Retina (tissue), 1 donor: ENCODE measurements at places on chromosomes 11 and 22.

- no peak for DNase-seq
Observed at GRCh38 chr22:32555581-32555980, 81.0 kb downstream of the FBXO7 start.

GRCh38 chr11:19677381-19678080 lies 35.1 kb upstream of the NAV2 start:
- DNase-seq = no peak

GRCh38 chr11:81237139-81237538 lies 1496.5 kb downstream of the FAM181B start:
- peak; percentile 53 for DNase-seq

DNA sequence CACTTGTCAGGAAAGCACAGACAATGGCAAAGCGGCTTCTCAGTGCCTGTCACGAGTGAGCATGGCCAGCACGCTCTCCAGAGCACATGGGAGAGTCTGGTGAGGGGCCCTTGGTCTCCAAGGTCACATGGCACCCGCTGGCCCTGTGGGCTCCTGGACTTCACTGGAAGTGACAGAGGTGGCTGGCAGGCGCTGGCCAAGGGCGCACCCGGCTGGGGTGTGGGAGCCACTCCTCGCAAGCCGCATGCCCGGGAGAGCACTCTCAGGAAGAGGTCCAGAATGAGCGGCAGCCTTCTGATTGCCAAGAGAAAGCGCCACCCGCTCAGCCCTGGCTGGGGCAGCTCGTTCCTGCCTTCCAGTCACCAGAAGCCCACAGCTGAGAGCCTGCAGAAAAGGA lies 17.1 kb upstream of the MOB2 start:
- DNase-seq = no peak

GRCh38 chr11:19259487-19260345 lies 19.0 kb upstream of the E2F8 start:
- DNase-seq = peak; percentile 77

- no peak for DNase-seq
Observed at GRCh38 chr11:35413598-35413997, 5.8 kb downstream of the SLC1A2 start.

DNA sequence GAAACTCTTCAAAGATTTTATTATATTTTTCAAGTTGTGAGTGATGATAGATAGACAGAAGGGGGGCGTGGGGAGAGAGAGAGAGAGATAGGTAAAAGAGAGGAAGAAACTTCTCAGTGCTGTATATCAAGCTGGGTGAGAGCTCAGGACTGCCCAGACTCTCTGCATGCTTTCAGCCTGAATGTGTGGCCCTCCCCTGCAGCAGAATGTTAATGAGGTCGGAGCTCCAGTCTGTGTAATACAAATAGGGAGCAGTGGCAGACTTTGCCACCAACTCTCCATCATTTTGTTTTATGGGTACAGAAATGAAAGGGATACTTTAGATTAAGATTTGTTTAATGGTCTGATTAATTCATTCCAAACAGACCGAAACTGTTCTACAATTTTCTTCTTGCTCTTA lies 752.8 kb downstream of the OPCML start:
- no peak for DNase-seq

GRCh38 chr11:128757886-128758612 lies 64.2 kb downstream of the FLI1 start:
- no peak for DNase-seq

DNA sequence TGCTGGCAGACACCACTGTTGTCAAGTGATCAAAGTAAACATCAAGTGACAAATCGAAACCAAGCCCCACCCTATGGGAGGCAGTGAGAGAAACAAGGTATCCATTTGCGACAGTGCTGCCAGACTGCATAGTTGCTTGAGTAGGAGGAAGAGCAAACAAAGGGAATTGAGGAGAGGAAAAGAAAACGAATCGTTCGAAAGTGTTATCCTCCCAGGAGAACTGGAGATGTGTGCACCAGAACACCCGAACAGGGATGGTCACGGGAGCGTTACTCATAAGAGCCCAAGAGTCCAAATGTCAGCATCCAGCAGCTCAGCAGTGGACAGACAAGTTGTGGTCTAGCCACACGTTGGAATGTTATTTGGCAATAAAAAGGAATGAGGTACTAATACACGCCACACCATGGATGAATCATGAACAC lies 58.4 kb upstream of the NUP50 start:
- no peak for DNase-seq

GRCh38 chr11:100442017-100442416 lies 245.1 kb upstream of the ARHGAP42 start:
- DNase-seq = no peak

DNA sequence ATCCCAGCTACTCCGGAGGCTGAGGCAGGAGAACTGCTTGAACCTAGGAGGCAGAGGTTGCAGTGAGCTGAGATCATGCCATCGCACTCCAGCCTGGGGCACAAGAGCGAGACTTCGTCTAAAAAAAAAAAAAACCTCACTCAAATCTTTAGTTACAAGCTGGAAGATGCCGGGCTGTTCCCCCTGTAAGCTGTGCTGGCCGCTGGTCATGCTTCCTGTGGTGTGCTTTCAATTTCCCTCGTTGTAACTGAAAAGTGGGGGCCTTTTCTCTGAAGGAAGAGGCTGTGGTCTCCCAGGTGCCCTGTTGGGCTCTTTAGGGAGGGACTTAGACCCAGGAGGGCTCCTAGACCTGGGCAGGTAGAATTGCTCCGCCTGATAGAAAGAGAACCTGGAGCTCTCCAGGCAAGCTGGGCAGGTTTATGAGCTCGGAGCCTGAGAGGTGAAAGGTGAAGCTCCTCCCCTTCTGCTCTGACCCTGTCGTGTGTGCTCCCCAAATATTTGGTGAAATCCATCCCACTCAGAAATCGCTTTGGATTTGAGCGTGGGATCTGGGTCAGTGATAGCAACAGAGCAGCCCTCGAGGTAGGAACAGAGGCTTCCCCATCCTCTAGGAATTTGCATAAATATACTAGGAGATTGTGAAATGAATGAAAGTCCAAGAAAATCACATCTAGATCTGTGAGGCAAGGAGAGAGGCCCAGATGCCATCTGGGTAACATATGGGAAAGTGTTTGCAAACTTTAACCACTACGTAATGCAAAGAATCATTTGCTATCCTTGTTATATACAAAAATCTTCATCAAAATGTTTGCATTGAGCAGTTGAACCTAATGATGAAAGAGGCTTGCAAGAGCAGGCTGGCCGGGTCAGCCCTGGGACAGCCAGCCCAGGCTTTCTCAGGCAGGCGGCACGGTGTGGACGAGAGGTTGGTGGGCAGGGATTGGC lies 154.3 kb downstream of the FBXO7 start:
- DNase-seq = no peak

- no peak for DNase-seq
Observed at GRCh38 chr11:121482231-121483129, 29.7 kb upstream of the SORL1-AS1 start.

GRCh38 chr11:74746868-74747267 lies 1.8 kb upstream of the RNF169 start:
- no peak for DNase-seq

- no peak for DNase-seq
Observed at GRCh38 chr11:46414466-46414796, 22.9 kb upstream of the CHRM4 start.

DNA sequence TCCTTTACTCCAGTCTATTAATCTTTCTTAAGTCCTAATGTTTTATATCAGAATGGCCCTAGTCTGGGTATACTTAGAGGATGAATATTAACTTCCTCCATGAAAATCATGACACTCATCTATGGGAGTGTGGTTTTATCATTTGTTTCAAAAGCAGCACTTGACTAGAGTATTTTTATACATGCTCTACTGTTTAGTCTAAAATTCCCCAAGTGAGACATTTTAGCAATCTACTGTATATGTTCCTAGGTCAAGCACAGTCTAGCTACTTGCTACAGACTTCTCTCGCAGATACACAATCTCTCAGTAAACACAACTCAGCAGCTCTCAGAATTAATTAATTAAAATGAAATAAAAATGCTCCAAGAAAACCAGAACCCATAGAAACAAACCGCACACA lies 2.9 kb upstream of the HBB start:
- DNase-seq = no peak

DNA sequence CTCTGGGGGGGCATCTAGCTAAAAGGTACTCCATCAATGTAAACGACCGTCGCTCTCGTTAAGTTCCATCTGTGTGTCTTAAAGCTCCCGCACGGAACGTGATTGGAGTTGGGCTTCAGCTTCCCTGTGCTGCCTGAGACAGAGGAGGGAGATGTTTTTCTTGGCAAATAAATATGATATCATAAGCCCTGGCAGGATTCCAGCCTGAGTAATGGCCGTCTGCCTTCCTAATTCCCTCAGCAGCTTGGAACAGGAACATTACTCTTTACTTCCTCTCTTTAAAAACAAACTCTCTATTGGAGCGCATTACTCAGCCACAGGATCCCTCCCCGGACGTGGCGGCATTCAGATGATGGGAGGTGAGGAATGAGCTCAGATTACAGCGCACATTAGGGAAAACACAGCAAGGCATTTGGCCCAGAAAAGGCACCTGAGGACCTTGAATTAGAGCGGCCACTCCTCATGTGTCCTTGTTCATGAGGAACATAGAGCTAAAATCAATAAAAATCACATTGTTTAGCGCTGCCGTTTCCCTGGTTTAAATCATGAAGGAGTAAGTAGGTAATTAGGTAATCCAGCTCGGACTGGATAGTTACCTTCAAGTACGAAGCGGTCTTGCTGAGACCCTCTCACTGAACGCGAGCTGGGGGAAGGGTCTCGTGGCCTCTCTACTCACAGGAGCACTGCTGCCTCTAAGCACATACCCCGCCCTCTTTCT lies 230.4 kb downstream of the ST3GAL4 start:
- DNase-seq = peak; percentile 56

DNA sequence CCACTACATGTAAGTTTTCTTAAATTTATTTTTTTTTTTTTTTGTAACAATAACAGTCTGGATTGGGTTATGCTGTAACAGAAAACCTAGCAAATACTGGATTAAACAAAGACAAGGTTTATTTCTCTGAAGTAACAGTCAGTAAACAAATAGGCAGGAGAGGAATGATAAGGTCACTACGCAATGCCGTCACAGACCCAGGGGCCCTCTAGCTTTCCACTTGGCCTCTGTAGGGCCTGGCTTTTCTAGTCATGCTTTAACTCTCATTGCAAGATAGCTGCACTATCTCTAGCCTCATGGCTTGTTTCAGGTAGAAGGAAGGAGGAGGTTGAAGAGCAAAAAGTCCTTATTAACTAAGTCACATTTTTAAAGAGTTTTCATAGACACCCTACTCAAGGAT lies 6.5 kb downstream of the OR10A6 start:
- DNase-seq = no peak

DNA sequence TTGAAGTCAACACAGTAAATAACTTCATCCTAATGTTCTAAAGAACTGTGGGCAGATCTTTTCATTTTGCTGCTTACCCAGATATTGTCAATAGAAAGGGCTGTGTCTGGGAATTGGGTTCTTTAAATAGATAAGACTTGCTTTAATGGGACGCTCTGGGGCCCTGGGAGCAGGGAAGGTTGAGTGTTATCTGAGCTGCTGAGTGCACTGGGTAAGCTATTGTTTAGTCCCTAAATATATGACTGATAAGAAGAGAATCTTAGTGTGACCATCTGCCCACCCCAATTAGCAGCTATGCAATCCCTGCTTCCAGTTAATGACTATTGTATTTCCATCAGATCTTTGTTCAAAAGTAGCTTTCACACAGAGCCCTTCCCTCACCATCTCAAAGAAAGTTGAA lies 44.4 kb downstream of the ARHGAP42 start:
- DNase-seq = no peak

- DNase-seq = no peak
Observed at GRCh38 chr11:119743006-119743405, 14.0 kb upstream of the NECTIN1 start.

- no peak for DNase-seq
Observed at GRCh38 chr11:116893437-116893836, 56.0 kb upstream of the APOA1 start.

DNA sequence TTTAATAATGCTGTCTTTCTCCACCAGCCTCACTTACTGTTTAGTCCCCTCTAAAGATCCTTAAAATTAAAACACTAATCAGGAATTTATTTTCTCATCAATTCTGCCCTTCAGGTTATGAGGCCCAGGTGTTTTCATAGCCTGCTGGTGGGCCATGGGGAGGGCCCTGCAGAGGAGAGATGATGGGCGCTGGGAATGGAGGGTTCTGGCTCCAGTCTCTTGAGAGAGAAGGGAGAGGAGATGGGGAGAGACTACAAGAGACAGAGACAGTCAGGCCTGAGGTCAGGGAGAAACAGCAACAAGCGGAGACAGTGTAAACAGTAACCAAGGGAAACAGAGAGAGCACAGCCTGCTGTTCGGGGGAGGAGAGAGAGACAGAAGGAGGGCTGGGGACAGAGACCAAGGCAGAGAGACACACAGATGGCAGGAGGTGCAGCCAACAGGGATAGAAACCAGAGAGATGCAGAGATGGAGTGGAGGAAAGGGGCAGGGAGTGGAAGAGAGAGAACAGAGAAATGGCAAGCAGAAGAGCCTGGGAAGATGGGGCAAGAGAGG lies 187.3 kb upstream of the SYT13 start:
- DNase-seq = no peak
